GOT3 (cell line): ENCODE measurements at places on chromosomes 6 and 20.

GRCh38 chr6:125932451-125932795, 24.1 kb upstream of the HINT3 start:
- DNase-seq, result no peak

- no peak for DNase-seq
These were observed 140.8 kb downstream of the VEGFA start for GRCh38 chr6:43910638-43911353.

- DNase-seq, result no peak
These were observed 968.4 kb upstream of the SLC35B3 start for GRCh38 chr6:9403736-9404135.

GRCh38 chr6:98669371-98669770, 165.0 kb upstream of the POU3F2 start:
- DNase-seq, result no peak

GRCh38 chr6:136025736-136026135, 174.2 kb downstream of the PDE7B start:
- no peak for DNase-seq
